ENCODE measurements at places on chromosomes 6 and 20. TPM values are rescaled to one million over a fixed set of nuclear protein-coding genes. Genes with fewer than 3 reads are reported as not detected.

DNA sequence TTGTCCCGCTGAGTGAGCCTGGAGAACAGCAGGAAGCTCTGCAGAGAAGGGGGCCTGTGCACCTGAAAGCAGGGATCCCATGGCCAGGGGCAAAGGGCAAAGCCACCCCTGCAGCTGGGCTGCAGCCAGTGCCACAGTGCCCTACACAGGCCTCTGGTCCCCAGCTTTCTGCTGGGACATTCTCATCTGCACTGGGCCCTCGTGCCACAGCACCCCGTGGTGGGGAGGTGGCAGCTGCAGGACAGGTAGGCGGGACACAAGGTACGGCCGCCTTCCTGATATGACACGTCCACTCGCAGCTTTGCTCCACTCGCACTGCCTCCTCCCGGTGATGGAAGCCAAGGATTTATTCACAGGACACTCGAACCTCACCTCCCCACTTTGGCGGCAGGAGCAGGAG is 27.2 kb downstream of the INSM1 start:
- H3K27me3 ChIP-seq: no peaks in the 10 kb centered on the region
- H3K4me3 ChIP-seq: no peak overlapping the region
- DNase-seq: no peak
- no peaks in the 10 kb centered on the region for H3K4me1 ChIP-seq
- H3K27ac ChIP-seq: no peak overlapping the region

GRCh38 chr20:5504061-5504739 is 187.4 kb upstream of the PROKR2 start:
- H3K27me3 ChIP-seq: peaks cover 16% of the 10 kb centered on the region
- H3K4me3 ChIP-seq: peak overlapping the region; percentile 40
- peak; percentile 47 for DNase-seq
- H3K27ac ChIP-seq: no peak overlapping the region
- H3K4me1 ChIP-seq: no peaks in the 10 kb centered on the region

APOM gene
- total RNA-seq: 3.7 TPM

DNA sequence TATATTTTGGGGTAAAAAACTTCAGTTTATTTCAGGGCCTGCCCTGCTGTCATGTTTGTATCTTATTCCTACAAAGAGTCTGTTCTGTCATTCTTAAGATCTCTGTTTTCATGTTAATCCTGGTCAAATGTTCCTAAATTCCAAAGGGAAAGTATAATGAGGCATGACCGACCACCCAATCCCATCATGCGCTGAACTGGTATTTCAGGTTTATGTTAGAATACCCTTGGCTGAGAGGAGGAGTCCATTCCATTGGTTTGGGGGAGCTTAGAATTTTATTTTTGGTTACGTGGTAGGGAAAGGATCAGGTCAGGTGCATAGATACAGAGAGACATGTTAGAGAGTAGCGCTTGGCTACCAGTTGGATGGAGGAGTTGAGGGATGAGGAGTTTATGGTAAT is 25.7 kb downstream of the CFAP61 start:
- H3K36me3 ChIP-seq: no peaks in the 10 kb centered on the region
- H3K4me1 ChIP-seq: no peaks in the 10 kb centered on the region
- H3K27me3 ChIP-seq: peaks cover 44% of the 10 kb centered on the region

ADA gene
- 81.4 TPM for total RNA-seq

GRCh38 chr6:17790489-17790888 is 83.8 kb upstream of the NUP153 start:
- no peak overlapping the region for H3K27ac ChIP-seq
- H3K27me3 ChIP-seq: peaks cover 29% of the 10 kb centered on the region
- no peaks in the 10 kb centered on the region for H3K4me1 ChIP-seq
- no peak for DNase-seq

TXLNB gene
- total RNA-seq: 0.38 TPM

SLC22A16 gene
- not detected for total RNA-seq

WFDC10B gene
- total RNA-seq: not detected

GRCh38 chr6:145020543-145020942 is 714.8 kb downstream of the EPM2A start:
- H3K4me3 ChIP-seq: no peak overlapping the region
- peaks cover 10% of the 10 kb centered on the region for H3K27me3 ChIP-seq
- H3K27ac ChIP-seq: no peak overlapping the region
- no peak for DNase-seq

SCUBE3 gene
- 0.54 TPM for total RNA-seq

GGT7 gene
- 4.6 TPM for total RNA-seq

ZNF831 gene
- total RNA-seq: 7.9 TPM

Data from activated CD8-positive, alpha-beta memory T cell treated with anti-CD3 and anti-CD28 coated beads, Interleukin-2, amount 10 ng/mL, durations not matched to agents 7 days and 5 days (primary cell).